ENCODE measurements at places on chromosomes 1 and 21.

- no peak for DNase-seq
Measured at GRCh38 chr1:32216566-32216965, 5.6 kb downstream of the TMEM234 start.

- no peak for DNase-seq
Measured at GRCh38 chr1:164648636-164649035, 89.7 kb downstream of the PBX1 start.

DNA sequence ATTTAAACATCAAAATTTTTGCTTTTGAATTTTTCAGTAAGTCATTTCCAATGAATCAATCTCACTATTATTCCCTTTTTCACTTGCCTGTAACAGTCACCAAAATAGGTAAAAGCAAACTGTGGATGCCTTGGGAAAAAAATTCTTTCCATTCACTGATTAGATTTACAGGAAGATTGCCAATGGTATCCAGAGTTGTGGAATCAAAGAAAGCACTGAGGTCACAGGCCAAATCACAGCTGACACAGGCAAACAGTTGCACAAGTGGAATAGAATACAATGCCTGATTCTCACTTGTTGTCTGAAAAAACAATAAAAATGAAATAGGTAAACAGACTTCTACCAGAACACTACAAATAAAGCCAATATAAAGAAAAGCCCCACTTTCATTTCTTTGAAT lies 48.4 kb downstream of the LTN1 start:
- DNase-seq = no peak

- no peak for DNase-seq
Measured at GRCh38 chr1:13819642-13820041, 119.7 kb downstream of the PRDM2 start.

DNA sequence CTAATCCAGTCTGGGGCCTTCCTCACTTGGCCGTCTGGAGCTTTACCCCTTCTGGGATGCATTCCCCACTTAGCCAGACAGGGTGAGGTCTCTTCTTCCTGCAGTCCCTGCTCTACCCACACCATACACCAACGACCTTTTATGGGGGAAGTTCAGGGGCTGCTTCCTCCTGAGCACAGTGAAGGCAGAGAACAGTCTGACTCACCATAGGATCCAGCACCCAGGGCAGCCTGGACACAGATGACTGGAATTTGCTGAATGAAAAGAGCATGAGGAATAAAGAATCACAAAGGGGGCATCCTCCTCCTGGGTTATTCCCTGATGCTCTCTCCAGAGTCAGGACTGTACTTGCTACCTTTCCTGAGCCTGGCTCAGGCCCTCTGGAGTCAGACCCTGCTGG lies 4.6 kb upstream of the FOXE3 start:
- no peak for DNase-seq

- DNase-seq = peak; percentile 48
Measured at GRCh38 chr1:110554871-110555801, 36.2 kb upstream of the KCNA10 start.

GRCh38 chr1:60223158-60223557 lies 149.6 kb upstream of the C1orf87 start:
- no peak for DNase-seq

DNA sequence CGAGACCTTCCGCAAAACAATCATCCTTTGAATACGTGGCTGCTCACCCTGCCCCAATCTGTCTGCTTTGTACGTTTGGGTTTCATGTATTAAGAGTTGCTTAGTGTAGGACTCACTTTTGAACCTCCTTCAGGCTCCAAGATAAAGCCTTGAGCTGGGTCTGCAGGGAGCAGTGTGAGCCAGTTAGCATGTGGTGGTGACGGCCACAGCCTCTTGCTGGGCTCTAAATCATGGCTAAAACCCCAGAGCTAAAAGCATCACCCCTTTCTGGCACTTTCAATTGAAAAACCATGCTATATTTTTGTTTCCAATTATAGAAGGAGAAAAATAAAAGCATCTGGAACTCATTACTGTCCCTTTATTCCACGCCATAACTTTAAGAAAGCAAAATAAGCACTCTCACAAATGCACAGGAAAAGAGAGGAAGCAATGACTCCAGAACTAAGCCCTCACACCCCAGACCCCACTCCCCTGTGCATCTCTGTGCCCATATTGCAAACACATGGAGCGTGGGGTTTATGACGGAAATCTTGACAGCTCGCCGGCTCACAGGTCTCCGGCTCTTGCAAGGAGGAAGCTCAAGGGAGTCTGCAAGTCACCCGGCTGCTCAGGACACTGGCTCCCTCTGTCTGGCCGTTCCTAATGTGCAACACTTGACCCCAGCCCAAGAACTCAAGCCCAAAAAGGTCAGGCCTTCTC lies 135.5 kb downstream of the MIS18A start:
- no peak for DNase-seq

DNA sequence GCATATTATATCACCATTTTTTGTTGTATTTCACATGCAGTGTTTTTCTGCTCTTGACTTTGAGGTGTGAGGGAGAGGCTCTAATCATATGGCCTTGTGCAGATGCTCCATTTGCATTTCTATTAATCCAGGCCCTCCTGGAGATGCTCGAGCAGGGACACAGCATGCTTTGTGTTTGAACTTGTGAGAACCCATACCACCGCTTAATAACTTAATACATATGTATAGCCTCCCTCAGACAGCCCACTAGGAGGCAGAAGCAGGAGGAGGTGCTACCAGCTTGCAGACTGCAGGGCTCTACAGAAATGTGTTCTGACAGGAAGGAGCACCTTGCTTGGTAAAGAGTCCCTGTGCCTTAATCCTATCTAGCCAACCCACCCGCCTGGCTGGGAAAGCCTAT lies 155.2 kb downstream of the BARHL2 start:
- DNase-seq = no peak

DNA sequence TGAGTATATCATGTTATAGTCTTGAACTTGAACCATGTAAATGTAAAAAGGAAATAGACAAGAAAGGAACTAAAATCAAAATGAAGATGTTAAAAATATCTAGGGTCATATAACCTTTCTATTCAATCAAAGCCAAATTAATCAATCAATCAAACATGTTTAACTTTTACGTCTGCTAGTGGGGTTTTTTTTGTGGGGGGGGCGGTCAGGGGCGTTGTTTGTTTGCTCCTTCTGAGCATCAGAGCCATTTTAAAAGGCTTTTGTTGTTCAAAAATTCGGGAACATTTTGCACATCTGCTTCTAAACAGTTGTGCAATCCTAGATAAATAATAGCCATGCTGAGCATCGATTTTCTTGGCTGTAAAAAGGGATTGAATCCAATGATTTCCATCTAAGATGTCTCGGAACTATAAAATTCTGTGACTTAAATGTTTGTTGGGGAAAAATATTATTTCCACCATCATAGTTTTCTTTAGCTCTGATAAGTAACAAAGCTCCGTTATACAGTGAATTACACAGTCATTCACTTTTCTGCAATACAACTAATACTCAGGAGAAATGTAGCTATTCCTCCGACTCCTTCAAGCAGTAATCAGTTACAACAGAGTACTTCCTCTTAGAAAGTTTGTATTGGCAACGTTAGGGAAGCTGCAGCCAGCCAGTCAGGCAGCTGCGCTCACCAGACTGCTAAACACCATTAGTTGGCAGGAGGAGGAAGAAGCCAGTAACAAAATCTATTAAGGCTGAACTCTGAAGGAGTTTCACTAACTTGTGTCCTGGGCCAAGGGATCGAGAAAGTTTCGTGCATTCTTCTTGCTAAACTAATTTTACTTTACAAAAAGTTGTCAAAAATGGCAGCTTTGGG lies 2.2 kb downstream of the SPATA6 start:
- DNase-seq = no peak

Data from stimulated activated CD8-positive, alpha-beta memory T cell treated with anti-CD3 and anti-CD28 coated beads, Interleukin-4, amount 100 ng/mL, for 24 hours (primary cell).